Stimulated activated CD8-positive, alpha-beta memory T cell treated with anti-CD3 and anti-CD28 coated beads, Interleukin-7, amount 100 ng/mL, for 24 hours (primary cell): ENCODE measurements at places on chromosomes 7 and 10.

- peak; percentile 13 for DNase-seq
Observed at GRCh38 chr10:30751678-30752331, 122.3 kb upstream of the LYZL2 start.

DNA sequence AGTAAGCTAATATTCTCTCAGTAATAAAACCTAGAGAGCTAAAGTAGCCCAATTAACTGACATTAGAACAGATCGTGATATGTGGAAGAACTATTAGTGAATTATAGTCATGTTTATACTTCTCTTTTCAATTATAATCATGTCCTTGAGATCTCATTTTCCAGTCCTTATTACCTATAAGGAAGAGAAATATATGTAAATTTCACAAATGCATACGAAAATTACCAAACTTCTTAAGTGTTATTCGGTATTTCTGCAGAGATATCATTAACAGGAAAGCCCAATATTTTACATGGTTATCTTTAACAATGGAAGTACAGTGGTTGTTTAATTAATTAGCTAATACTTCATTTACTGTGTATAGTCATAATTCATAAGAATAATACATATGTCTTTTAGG is 110.7 kb downstream of the PTEN start:
- no peak for DNase-seq

DNA sequence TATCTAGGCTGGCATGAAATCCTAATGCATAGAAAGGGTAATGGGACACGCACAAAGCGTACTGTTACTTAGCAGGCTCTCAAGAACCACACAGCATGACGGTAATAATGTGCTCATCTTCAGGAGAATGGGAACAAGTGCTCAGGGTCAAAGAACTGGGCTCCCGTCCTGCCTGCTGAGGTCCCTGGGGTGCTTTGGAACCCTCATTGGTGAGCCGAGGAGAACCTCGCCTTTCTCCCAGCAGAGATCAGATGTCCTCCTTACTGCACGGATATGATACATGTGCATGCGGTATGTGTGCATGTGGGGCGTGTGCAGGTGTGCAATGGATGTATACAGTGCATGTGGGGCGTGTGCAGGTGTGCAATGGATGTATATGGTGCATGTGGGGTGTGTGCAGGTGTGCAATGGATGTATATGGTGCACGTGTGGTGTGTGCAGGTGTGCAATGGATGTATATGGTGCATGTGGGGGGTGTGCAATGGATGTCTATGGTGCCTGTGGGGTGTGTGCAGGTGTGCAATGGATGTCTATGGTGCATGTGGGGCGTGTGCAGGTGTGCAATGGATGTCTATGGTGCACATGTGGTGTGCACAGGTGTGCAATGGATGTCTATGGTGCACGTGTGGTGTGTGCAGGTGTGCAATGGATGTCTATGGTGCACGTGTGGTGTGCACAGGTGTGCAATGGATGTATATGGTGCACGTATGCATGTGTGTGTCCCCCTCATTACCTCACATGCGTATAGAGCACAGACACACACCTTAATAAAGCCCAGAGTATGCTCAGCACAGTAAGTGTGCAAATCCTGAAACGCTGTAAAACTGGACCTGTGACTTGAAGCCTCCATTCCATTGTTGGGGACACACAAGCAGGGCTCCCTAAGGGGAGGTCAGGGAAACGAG is 336.3 kb downstream of the PTPRN2 start:
- no peak for DNase-seq

DNA sequence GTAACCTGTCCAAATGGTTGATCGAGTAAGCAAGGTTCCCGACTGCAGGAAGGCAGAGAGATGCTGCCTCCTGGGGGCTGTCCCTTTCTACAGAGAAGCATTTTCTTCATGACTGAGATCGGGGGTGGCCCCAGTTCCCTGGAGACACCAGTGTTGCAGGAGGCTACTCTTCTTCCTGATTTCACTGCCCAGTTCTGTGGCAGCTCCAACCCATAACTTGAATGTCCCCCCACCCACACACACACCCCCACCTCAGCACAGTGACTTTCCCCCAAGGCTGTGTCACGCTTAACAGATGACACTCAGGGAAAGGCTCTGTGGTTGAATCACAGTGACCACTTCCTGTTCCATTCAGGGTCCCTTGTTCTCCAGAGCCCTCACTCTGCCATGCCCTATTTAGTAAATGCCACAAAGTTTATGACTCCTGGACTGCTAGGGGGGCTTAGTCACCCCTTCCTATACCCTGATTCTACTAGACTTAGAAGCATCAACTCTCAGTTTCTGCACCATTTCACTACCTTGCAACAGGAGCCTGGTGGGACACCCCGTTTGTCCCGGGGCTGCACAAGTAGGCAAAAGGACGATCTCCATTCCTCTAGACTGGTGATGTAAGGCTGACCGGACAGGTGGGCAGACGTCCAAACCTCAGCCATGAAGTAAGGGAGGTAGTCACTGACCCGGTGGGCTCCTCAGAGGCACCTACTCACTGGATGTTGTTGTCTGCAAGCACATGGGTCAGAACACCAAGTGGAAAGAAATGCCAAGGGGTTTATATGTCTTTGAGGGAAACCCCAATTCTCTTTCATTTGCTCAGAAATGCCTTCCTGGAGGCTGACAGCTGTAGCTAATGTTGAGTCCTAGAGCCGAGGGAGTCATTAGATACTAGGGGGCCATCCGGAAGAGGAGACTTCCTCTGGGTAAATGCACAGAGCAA is 31.3 kb upstream of the SMC3 start:
- peak; percentile 44 for DNase-seq

DNA sequence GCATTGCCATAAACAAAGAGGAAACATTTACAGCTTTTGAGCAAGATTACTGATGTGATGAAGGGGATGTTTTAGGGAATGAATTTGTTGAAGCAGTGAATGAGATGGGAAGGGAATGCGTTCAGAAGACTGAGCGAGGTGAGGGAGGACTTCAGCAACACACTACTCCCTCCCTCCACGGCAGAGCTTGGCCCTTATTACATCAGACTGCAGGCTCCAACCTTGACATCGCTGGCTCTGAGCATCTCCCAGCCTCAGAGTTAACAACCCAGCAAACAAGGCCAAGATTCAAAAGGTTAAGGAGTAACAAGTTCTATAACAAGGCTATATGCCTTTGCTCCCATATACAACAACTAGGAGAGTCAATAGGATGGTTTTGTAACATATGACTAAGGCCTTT is 164.4 kb downstream of the ELMO1 start:
- DNase-seq = no peak

GRCh38 chr10:52875336-52875735 is 102.8 kb upstream of the MBL2 start:
- no peak for DNase-seq
